Suppressor macrophage (primary cell): ENCODE measurements at places on chromosomes 3 and 15.
A peak's percentile ranks its signal among the peaks of the same experiment; 100 is the strongest.

GRCh38 chr3:41267975-41268640 is 68.8 kb downstream of the CTNNB1 start:
- peak; percentile 37 for DNase-seq

GRCh38 chr3:196633555-196634151 is 5.8 kb upstream of the NRROS start:
- DNase-seq, result peak; percentile 39

- DNase-seq, result peak; percentile 84
Measured at GRCh38 chr3:31265646-31266428, 266.9 kb upstream of the STT3B start.

DNA sequence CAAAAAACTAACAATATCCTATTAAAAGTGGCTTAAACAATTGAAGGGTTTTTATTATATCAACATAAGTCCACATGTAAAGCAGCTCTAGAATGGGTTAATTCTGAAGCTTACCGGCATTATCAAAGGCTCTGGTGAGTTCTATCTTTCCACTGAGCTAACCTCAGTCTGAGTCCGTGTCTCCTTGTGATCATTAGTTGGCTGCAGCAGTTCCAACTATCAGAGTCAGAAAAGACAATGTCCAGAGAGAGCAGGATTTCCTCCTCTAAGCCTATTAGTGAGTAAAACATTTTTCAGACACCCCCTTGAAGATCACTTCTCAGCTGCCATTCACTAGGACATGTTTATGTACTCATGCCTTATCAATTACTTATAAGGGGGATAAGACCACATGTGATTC is 49.9 kb downstream of the DHX36 start:
- DNase-seq, result no peak

- no peak for DNase-seq
Measured at GRCh38 chr15:34815836-34816235, 20.5 kb upstream of the ACTC1 start.

DNA sequence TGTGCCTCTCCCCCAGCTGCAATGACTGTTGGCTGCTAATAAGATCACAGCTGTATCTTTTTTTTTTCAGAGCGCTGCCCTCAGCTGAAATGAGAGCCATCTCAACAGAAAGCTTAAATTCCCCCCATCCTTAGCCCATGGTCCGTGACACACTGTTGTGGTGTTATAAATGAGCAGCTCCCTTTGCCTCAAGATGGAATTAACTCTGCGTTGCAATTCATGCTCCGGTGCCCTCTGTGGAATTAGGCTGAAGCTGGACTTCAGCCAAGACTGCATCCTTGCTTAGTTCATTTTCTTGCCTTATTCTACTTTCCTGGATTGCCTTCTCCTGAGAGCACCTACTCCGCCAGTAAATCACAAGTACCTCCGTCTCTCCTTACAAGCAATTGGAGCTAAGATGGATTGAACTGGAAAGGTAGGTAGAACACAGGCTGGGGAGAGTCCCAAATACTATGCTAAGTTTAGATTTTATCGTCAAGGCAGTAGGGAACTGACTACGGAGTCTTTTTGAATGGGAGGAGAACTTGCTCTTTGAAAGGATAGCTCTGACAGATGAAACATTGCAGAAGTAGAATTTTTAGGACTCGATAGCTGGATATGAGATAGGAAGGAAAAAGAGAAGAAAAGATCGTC is 39.0 kb upstream of the THRB start:
- DNase-seq, result no peak

DNA sequence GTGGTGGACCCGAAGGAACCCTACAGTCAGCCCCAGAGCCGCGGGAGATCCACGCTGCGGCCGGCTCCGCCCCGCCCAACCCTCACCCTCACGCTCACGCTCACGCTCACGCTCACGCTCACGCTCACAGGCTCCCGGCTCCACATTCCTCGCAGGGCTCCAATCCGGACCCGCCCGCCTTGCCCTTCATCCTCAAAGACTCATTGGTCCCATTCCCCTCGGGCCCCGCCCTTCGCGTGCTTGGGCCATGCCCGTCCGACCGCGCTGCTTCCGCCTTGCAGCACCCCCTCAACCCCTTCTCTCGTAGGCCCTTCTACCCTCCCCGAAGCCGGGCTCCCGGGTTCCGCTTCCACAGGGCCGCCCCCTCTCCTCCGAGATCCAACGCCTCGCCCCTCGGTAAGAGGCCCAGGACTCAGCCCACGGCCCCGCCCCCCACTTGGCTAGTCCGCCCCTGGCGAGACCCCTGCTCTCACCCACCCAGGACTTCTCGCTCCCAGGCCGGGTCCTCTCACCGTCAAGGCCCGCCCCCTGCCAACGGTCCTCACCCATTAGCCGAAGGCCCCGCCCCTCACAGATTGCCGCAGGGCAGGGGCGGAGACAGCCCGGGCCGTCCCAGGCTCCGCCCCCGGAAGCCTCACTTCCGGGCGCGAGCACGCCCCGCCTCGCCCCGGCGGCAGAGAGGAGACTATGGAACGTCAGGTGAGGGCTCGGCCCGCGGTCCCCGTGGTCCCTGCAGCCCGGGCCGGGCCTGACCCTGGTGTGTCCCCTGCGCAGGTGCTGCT is at the start of gene APEH:
TSS of gene APEH (plus strand) at position 637 of the 782 bp plus-strand sequence. CDS start at position 688, 51 bp downstream.
- DNase-seq, result peak; percentile 99

DNA sequence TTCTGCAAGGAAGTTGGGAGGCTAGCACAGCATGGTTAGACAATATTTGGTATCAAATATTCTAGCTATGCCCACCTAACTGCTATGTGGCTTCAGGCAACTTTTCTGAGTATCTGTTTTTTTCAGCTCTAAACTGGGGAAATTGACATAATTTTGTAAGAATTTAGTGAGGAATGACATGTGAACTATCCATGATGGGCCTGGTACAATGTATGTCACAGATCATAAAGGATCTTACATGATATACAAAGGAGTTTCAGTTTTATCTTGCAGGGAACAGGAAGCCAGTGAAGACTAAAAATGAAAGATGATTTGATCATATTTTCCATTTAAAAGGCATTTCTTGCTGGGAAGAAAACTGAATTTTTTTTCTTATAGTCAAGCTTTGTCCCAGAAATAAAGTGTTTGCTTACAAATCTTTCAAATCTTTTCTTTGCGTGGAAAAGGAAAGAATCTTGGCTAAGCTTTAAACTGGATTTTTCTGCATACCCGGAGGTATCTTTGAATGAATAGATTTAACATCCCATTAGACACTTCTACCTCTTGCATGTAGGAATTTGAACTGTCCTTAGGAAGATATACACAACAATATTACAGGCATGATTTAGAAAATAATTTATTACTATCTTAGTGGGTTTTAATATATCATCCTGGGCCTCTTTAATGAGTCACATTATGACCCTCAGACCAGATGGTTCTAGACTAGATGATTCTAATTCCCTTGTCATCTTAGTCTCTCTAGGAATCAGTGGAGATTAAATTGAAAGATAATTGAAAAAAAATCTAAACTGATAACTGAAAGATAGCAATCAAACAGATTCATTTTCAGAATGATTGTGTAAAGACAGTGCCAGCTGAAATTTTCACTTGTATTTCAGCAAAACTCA is 436.0 kb upstream of the THBS1 start:
- no peak for DNase-seq

GRCh38 chr15:34154725-34155204 is 52.9 kb downstream of the PGBD4 start:
- DNase-seq, result peak; percentile 3

- DNase-seq, result peak; percentile 14
Measured at GRCh38 chr3:158107605-158108444, 1.6 kb upstream of the SHOX2 start.

- DNase-seq, result peak; percentile 73
Measured at GRCh38 chr15:89150762-89151664, 62.8 kb downstream of the ABHD2 start.

- DNase-seq, result no peak
Measured at GRCh38 chr3:172582712-172583111, 59.5 kb upstream of the TNFSF10 start.

GRCh38 chr3:153291059-153291685 is 129.1 kb downstream of the RAP2B start:
- peak; percentile 74 for DNase-seq
